ENCODE measurements at places on chromosomes 16 and 17.

DNA sequence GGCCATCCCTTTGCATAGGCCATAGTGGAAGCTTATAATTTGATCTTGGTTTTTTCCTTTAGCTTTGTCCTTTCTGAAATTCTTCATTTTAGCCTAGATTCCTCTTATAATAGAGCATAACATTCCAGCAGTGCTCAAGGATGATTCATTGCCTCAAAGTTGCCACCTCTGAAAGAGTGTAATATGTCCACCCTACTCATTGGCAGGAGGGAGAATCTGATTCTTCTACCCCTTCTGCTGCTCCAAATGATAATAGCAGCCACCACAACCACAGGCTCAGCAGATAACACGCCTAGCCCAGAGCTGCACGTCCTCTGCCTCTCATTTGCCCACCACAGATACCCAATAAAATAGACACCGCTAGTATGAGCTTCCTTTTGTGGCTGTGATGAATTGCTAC, 337.4 kb upstream of the HSBP1 start:
- DNase-seq, result peak; percentile 21

- DNase-seq, result no peak
Measured at GRCh38 chr16:69064764-69065313, 40.6 kb upstream of the HAS3 start.

- no peak for DNase-seq
Measured at GRCh38 chr16:88650749-88651275, at the start of gene CYBA. TSS of gene CYBA (minus strand) at chr16:88651053. CDS start at chr16:88651013, 40 bp downstream.

- no peak for DNase-seq
Measured at GRCh38 chr16:48365025-48365600, 20.1 kb downstream of the SIAH1 start.

GRCh38 chr16:85078226-85078625, 34.0 kb downstream of the CIBAR2 start:
- DNase-seq, result no peak

DNA sequence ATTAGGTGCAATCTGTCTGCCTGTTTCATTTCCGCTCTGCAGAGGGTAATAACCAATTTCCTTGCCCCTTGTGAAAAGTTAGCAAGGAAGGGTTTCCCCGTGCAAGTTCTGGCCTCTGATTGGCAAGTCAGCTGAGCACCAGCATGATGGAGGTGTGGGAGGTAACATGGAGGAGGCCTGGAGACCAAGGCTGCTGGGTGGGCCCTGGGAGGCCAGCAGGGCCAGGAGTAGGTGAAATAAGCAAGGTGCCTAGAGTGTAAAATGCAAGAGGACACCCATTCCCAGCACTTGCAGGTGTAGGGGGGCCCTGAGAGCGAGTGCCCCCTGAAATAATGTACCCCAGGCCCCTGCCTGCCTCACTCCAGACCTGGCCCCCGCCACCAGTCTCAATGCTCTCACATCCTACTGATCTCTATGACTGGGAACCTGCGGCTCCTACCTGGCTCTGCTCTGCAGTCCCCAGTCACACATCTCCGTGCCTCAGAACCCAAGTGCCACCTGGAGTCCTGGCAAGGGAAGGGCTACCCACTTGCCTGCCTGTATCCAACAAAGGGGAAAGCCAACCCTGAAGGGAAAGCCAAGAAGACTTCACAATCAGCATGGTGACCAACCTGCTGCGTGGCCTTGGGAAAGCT, 116.2 kb downstream of the C16orf78 start:
- no peak for DNase-seq

- no peak for DNase-seq
Measured at GRCh38 chr17:38320482-38320881, 23.3 kb downstream of the GPR179 start.

GRCh38 chr17:42289611-42290181, 1.4 kb downstream of the STAT5A start:
- no peak for DNase-seq

GRCh38 chr16:25023556-25023955, 8.4 kb upstream of the ARHGAP17 start:
- DNase-seq, result no peak

DNA sequence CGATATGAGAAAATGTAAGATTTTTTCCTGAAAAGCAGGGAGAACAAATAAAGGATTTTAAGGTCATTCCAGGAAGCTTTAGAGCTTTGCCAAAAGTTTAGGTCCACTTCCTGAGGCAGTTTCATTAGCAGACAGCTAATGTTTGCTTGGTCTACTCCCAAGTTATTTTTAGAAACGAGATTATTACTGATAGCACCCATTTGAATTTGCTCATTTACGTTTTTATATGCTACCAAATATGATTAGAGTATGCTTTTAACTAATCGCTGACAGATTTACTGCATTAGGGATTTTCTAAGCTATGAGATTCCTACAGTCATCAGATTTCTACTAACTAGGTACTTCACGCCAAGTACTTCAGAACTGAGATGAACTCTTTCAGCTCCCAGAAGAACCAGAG, 98.1 kb downstream of the WNT3 start:
- DNase-seq, result no peak

DNA sequence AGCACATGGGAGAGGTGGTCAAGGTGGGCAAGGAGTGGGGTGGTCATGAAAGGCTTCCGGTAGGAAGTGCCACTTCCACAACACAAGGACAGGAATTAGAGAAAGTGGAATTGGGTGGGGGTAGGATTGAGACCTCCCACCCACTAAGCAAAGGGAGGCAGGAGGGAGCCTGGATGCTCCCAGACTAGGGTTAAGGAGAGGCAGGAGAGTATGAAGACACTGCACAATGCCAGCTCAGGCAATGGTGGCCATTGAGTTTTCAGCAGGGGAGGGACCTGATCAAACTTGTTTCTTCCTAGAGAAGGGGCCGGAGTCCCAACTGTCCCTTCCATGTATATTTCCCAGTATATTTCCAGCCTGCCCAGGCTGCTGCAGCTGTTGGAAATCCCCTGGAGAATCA, 3.1 kb upstream of the RAB11FIP4 start:
- DNase-seq, result no peak

GRCh38 chr17:45628019-45628418, 137.5 kb upstream of the PLEKHM1 start:
- no peak for DNase-seq

- DNase-seq, result peak; percentile 39
Measured at GRCh38 chr16:13923703-13924298, 3.8 kb downstream of the ERCC4 start.

GRCh38 chr16:23149993-23150364, 727 bp upstream of the USP31 start:
- no peak for DNase-seq

DNA sequence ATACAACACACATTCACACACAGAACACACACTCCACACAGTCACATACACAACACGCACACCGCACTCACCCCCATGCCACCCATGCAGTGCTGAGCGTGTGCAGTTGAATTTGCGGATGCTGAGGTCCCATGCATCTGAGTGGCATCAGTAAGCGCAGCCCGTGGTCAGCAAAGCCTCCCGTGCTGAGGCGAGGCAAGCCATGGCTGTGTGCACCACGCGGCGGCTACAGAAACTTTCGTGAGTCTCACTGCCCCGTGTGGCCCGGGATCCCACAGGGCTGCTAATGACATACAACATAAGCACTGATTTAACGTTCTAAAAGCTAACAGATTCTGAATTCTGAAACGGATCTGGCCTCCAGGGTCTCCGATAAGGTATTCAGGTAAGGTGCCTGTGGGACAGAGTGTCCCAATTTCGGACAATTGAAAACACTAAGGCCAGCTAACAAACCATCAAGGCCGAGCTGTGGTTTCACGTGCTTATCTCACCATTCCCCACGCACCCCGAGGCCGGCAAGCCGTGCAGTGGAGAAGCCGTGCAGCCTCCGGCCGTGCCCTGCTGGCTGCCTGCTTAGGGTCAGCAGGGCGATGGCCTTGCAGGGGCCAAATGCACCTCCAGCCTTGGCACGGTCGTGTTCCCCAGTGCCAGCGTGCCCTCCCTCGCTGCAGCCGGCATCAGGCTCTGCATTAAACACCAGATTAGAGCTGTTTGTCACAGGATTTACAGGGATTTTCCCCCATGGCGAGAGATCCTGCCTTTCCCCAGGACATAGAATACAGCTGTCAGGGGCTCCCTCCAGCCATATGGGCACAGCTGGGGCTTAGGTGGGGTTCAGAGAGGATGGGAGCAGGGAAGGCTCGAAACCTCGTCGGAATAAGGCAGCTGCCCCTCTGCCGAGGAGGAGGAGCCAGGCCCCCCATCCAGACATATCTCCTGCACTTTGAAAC, 191.7 kb downstream of the C16orf95 start:
- no peak for DNase-seq

DNA sequence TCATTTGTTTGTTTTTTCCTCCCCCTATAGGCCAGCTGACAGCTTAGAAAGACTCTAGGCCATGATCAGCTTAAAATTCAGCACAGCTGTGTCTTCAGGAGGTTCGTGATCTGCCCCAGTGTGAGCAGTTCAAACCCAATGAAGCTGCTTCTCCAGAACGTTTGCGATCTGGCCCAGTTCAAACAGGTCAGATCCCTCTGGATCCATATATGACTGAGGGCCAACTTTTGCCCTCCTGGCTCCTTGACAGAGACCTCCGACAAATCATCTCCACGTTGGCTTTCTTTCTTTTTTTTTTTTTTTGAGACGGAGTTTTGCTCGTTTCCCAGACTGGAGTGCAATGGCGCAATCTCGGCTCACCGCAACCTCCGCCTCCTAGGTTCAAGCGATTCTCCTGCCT, 50.2 kb upstream of the ATF7IP2 start:
- no peak for DNase-seq

- peak; percentile 52 for DNase-seq
Measured at GRCh38 chr16:58026139-58026704, 668 bp downstream of the MMP15 start.

GRCh38 chr16:84950906-84951305, 60.4 kb downstream of the ZDHHC7 start:
- no peak for DNase-seq

DNA sequence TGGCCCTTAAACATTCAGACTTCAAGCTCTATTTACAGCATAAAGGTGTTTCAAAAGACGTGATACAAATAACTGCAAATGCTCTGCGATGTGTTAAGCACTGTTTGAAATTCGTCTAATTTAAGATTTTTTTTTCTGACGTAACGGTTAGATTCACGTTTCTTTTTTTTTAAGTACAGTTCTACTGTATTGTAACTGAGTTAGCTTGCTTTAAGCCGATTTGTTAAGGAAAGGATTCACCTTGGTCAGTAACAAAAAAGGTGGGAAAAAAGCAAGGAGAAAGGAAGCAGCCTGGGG, 681 bp upstream of the MAPT start:
- DNase-seq, result no peak

GRCh38 chr17:81414756-81415516, 19.7 kb downstream of the BAHCC1 start:
- DNase-seq, result no peak

DNA sequence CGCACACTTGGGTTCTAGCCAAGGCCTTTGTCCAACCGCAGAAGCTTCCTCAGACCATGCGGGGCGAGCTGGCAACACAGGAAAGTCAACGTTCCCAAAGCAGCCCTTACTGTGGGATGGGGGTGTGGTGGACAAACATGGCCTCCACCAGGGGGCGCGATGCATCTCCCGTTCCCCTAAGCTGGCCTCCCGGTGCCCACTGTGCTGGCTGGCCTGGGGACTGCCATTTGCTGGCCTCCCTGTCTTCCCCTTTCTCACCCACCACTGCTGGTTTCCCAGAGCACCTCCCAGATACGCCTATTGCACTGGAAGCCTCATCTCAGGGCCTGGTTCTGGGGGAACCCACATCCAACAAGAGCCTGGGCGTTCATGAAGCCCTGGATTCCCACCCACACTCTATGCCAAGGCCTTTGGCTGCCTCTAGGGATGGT, 145.3 kb downstream of the IRF8 start:
- DNase-seq, result peak; percentile 61

- no peak for DNase-seq
Measured at GRCh38 chr16:89287777-89288576, 70.5 kb downstream of the ZNF778 start.

GRCh38 chr17:9306086-9306485, 269.5 kb downstream of the STX8 start:
- no peak for DNase-seq

- no peak for DNase-seq
Measured at GRCh38 chr17:29407856-29408255, 17.7 kb downstream of the TAOK1 start.

DNA sequence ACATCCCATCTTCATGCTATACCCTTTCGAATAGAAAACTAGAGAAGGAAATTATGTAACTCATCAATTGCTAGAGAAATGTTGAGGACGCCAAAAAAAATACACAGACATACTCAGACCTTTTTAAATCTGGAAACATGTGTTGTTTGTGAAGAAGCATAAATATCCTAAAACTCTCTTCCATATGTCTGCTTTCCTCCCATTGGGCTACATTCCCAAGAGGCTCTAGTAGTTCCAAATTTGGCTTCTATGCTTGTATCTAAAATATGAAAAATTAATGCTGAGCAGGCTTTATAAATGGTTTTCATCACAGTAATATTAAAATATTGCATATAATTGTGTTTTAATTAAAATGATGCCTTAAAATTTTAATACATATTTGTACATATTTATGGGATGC, 297.9 kb upstream of the PSMD7 start:
- no peak for DNase-seq

GRCh38 chr17:50026046-50026675, 29.7 kb upstream of the ITGA3 start:
- DNase-seq, result no peak

DNA sequence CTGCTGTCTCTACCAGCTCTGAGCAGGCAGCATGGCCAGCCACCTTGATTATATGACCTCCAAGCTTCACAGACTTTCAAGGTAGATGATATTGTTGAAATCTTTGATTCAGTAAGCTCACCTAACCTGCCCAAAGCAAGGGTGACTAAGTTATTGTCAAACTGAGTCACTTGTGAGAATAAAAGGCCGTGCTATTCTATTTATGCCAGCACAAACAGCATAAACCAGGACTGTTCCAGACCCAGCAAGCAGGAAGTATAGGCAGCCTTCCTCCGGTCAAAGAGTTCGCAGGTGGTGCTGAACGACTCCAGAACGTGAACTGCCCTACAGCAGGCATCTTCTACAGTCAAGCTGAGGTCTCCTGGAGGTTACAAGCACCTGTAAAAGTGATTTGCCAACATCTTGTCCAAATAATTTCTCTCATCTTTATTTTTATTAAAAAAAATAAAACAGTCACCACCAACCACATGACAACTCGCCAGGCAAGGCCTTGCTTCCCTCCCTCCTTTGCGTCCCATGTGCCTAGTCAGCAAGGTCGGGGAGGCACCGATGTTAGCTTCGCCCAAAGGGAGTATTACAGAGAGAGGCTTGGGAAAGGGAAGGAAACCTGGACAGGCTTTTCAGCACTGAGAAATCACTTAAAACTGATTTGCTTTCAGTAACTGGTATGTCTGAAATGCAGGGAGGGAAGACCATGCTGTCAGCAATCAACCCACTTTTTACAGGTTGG, 10.8 kb downstream of the ARL2BP start:
- no peak for DNase-seq

GRCh38 chr16:89921702-89922476, 1.3 kb upstream of the TUBB3 start:
- peak; percentile 95 for DNase-seq

- peak; percentile 58 for DNase-seq
Measured at GRCh38 chr16:4415538-4416199, 727 bp downstream of the CORO7 start.

- no peak for DNase-seq
Measured at GRCh38 chr17:44376779-44377178, 12.7 kb downstream of the ITGA2B start.
